ENCODE measurements at places on chromosomes 12 and 14.

GRCh38 chr12:132395192-132395907, 66.0 kb upstream of the GALNT9 start:
- no peak for DNase-seq

DNA sequence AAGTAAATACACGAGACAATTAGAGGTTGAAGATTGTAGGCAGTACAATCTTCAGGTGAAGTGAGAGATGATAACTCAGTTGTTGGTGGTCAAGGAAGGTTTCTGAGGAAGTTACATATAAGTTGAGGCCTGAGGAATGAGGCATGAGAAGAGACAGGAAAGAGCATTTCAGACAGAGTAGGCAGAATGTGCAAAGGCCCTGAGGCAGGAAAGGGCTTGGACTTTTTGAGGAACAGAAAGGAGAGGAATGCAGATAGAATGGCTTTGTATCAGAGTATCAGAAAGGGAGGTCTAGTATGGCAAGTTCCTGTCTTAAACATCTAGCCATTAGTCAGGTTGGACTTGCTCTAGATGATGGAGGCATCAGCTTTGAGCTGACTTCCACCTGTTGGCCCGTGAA, 122.5 kb downstream of the CAND1 start:
- no peak for DNase-seq

DNA sequence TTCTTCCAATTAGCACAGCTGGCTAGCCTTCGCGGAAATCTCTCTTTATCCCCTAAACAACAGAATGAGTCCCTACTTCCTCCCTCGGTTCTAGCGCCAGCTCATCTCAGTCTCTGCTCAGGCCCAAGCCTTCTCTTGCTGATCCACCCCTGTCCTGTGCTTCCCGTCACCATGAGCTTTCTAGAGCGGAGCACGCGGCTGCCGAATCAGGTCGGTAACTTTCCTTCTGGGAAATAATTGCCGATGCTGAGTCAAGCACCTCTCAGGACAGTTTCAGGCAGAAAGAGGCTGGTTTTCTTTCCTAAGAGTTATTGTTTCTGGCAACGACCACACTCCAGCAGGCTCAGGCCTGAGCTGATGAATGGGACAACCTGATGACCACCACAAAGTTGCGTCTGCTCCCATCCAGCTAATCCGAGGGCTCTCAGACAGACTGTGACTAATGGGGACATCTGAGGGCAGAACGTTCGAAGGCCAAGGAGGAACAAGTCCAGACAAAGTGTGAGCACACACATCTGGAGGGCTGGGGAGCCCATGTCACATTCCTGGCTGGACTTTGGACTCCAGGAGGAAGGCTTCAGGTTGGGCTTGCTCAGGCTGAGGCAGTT, 13.6 kb upstream of the GPR68 start:
- DNase-seq: peak; percentile 95

DNA sequence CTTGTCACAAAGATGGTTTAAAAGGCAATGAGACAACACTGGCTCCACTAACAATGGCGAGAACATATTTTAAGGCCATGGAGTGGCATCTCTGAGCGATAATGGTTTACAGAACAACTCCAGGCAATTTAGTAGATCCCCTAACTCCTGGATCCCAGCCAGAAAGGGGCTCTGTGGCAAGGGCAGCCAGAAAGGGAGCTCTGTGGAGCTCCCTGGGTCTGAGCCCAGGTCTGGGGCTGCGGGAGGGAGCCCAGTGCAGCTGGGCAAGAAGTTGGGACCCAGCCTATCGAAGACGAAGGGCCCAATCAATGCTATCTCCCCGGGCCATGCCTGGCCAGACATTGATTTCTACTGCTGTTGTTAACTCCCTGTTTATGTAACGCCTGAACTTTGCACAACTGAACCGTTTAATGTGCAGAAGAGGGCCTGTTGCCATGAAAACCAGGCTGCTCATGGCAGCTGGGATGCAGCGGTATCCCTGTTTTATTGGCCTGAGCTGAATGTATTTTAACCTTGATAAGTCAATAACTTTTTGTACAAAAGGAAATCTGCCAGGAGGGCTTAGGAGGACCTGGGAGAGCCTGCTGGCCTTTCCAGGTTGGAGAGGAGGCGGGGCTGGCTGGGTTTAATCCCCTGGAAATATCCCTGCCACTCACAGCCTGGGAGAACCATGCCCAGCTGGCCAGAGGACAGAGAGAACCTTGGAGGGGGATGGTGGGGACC, 6.7 kb upstream of the FAM222A start:
- no peak for DNase-seq

DNA sequence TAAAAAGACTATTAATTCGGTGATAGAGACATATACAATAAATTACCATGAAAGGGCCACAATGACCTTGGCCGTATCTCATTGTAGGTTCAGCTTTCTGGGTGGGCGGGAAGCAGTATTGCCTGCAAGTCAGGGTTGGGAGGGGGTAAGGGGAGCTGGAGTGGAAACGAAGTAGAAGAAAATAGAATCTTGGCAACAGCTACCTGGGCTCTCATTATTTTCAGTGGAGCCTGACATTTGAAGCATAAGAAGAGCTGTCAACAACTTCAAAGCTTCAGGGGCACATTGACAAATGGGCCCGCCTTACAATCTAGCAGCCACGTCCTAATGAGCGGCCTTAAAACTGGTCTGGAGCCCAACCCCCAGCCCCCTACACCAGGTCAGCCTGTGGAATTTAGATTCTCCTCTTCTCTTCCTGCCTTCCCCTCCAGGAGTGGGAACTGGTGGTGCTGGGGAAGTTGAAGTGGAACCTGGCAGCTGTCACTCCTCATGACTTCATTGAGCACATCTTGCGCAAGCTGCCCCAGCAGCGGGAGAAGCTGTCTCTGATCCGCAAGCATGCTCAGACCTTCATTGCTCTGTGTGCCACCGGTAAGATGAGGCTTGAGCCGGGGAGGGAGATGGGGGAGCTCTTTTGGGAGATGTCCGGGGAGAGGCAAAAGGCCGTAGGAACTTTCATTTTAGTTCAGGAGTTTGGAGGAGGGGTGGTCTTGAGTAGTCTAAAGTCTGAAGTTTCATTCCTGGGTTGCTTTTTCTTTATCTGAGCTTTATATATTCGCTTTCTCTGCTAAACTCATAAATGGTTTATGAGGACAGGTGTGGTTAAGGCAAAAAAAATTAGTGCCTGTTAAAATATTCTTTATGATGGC, 5.0 kb downstream of the CCND2 start:
- no peak for DNase-seq

GRCh38 chr12:3207858-3208257, 130.7 kb downstream of the TSPAN9 start:
- no peak for DNase-seq

- DNase-seq: no peak
Observed at GRCh38 chr14:44530475-44530874, 23.4 kb upstream of the FSCB start.

- no peak for DNase-seq
Observed at GRCh38 chr14:73198253-73198652, 39.1 kb upstream of the PAPLN start.

- DNase-seq: no peak
Observed at GRCh38 chr14:61455351-61455750, 134.0 kb downstream of the PRKCH start.

GRCh38 chr14:88437658-88438057, 52.2 kb downstream of the SPATA7 start:
- DNase-seq: no peak

DNA sequence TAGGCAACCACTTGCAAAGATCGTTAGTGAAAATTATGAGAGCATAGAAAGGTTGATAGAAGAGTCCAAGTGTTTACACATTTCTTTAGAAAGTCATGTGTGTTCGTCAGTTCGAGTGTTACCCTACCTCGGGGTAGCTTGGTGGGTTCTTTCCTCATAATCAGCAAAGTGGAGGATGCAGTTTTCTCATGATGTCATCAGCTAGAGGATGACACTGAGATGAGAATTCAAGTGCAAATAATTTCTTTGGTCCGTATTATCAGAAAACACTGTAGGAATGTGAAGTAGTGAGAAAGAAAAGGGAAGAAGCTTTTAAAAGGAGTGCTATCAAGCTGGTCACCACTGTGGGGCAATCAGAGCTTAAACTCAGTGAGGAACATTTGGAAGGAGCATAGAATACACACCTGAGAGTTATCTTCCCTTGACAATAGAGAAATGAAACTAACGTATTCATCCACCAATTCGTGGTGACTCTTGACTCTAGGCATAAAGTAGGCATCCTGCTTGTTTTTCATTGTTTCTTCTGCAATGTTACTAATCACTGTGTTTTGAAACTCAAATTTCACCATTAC, 1340.9 kb upstream of the TMEM132C start:
- no peak for DNase-seq

GRCh38 chr12:90166012-90166411, 457.4 kb upstream of the ATP2B1 start:
- no peak for DNase-seq

- no peak for DNase-seq
Observed at GRCh38 chr12:55044135-55044534, 24.4 kb downstream of the NEUROD4 start.

GRCh38 chr14:81313200-81313599, 86.9 kb downstream of the STON2 start:
- no peak for DNase-seq

Data from vagina (tissue), 2 donors.